Stimulated activated CD4-positive, alpha-beta T cell treated with anti-CD3 and anti-CD28 coated beads, Interleukin-15, amount 100 ng/mL, for 1 hour (primary cell): ENCODE measurements at places on chromosomes 5 and 9.

GRCh38 chr5:6493681-6494454, 45.2 kb downstream of the UBE2QL1 start:
- no peak for DNase-seq

DNA sequence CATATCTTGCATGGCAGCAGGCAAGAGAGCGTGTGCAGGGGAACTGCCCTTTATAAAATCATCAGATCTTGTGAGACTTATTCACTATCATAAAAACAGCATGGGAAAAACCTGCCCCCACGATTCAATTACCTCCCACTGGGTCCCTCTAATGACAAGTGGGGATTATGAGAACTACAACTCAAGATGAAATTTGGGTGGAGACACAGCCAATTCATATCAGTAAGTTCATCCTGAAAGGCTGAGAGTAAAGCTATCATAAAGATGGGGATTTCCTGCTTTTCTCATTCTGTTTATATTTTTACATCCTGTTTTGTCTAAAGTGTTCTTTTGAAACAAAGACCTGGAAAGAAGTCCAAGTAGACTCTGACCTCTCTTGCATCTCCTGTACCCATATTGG, 28.9 kb upstream of the IL33 start:
- DNase-seq, result no peak

DNA sequence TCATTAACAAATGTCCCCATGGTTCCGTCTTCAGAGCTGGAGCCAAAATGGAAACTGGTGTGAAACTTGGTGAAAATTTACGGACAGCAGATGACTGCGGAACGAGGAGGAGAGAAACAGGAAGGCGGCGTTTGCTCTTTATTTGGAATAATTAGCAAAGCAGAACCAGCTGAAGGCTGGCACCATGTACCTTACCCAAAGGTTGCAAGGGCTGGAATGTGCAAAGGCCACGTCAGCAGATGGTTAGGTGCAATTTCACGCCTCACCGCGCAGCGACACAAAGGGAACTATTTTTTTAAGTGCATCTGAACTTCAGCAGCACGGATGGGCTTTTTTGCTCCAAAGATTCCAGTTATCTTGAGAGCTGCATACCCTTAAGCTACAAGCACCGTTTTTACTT, 127.4 kb downstream of the COL23A1 start:
- DNase-seq, result no peak

GRCh38 chr5:5461012-5461411, 38.5 kb downstream of the ICE1 start:
- DNase-seq, result no peak

DNA sequence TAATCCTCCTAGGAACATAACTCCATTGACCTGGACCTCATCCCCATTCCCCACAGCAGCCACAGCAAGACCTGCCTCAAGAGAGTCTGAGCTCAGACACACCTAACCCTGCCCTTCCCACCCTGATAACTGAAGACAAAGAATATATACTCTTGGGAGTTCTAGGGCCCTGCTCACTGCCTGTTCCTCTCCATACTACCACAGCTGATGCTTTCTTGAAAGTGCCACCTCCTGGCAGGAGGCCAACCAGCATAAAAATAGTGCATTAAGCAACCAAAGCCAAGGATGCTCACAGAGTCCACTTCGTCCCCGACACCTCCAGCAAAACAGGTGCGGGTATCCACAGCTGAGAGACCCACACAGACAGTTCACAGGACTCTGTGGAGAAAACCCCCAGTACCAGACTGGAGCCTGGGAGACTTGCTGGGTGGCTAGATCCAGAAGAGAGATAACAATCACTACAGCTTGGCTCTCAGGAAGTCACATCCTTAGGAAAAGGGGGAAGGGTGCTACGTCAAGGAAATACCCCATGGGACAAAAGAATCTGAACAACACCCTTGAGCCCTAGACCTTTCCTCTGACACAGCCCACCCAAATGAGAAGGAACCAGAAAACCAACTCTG, 23.5 kb downstream of the FAM114A2 start:
- no peak for DNase-seq

GRCh38 chr5:560792-561166, 36.5 kb upstream of the SLC9A3 start:
- DNase-seq, result no peak

GRCh38 chr5:37417347-37417746, 38.2 kb downstream of the WDR70 start:
- DNase-seq, result no peak

- no peak for DNase-seq
Measured at GRCh38 chr5:43352131-43352530, 38.9 kb upstream of the HMGCS1 start.

- no peak for DNase-seq
Measured at GRCh38 chr5:139186752-139187326, 11.3 kb downstream of the SIL1 start.

DNA sequence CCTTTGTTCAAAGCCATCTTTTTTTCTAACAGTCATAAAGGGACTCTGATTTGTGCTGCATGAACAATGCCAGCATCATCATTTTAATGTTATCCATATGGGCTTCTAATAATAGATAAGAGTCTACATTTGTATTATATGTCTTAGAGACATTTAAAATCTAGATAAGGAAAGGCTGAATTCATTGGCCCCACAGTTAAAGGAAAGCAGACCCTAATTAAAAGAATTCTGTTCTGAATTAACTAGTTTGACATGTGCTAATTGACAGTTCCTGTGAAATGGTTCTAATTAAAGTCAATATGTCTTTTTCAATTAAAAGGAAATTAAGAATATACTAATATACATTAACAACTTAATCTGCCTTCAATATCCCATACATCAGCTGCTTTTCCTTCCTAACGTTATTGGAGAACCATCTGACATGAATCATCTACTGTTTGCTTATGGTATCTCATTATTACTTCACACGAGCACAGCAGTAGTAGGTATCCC, 104.7 kb downstream of the NR2F1-AS1 start:
- DNase-seq, result no peak

GRCh38 chr5:149389552-149390495, 10.7 kb upstream of the IL17B start:
- no peak for DNase-seq

DNA sequence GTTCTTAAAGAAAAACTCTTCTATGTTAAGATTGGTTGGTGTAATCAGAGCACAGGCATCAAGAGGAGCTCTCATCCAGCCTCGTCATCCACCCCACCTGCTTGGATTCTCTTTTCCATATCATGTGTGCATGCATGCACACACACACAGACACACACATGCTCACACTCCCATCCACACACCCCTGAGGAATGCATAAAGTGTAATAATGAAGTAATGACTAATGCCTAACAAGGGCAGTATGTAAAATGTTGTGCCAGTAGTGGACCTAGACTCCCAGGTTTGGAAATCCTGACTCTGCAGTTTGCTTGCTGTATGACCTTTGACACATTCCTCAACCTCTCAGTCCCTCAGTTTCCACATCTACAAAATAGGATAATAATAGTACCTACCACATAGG, 280.0 kb upstream of the ANKRD55 start:
- no peak for DNase-seq

GRCh38 chr9:114759512-114760341, 46.1 kb downstream of the TNFSF15 start:
- DNase-seq, result no peak

DNA sequence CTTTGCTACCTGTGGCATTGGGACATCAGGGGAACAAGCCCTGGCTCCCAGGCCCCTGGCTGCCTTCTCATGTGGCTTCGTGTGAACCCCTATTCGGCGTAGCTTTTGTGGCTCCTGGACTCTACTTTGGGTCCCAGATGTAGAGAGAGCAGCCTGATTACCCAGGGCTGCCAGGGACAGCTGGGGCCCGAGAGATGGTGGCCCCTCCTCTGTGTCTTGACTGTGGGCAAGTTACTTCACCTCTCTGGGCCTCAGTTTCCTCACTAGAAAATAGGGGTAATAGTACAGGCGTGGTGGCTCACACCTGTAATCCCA, 2.0 kb downstream of the PKN3 start:
- no peak for DNase-seq

- DNase-seq, result no peak
Measured at GRCh38 chr9:14263707-14264483, 50.0 kb downstream of the NFIB start.
